ENCODE measurements at places on chromosomes 2 and 18.

- DNase-seq = no peak
These were observed 43.8 kb upstream of the ITPRID2 start for GRCh38 chr2:181847702-181848101.

DNA sequence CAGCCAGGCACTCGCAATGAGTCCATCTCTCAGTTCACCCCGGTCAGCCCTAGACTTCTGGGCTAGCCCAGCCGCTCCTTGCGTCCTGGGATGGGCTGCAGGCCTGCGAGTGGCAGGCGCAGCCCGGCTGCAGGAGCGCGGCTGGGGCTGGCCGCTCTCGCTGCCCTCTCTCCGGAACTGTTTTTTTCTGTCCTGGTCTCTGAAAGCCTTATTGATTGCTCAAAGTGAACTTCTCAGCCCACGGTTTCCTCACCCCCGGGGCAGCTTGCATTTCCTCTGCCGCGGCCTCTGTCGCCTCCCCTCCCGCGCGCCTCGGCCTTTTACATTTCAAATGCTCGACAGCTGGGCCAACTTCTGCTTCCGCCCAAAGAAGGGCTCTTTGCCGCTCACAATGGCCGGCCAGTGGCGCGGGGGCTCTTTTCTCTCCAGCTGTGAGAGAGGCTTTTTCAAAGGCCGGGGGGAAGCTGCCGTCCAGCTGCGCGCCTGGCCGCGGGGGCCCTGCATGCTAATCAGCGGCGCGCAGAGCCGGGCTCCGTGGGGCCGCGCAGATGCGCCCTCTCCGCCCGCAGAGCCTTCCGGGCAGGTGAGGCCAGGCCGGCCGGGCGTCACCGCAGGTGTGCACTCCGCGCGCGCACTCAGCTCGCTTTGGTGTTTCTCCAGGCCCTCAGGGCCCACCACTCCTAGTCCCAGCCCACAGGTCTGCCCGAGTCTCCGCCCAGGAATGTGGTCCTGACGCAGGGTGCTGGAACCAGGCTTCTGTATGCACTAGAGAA lies 513.8 kb downstream of the RNF144A start:
- peak; percentile 41 for DNase-seq

- DNase-seq = no peak
These were observed 45.9 kb downstream of the ITPRID2 start for GRCh38 chr2:181937473-181937872.

- no peak for DNase-seq
These were observed 479 bp downstream of the GPATCH11 start for GRCh38 chr2:37084797-37085196.

DNA sequence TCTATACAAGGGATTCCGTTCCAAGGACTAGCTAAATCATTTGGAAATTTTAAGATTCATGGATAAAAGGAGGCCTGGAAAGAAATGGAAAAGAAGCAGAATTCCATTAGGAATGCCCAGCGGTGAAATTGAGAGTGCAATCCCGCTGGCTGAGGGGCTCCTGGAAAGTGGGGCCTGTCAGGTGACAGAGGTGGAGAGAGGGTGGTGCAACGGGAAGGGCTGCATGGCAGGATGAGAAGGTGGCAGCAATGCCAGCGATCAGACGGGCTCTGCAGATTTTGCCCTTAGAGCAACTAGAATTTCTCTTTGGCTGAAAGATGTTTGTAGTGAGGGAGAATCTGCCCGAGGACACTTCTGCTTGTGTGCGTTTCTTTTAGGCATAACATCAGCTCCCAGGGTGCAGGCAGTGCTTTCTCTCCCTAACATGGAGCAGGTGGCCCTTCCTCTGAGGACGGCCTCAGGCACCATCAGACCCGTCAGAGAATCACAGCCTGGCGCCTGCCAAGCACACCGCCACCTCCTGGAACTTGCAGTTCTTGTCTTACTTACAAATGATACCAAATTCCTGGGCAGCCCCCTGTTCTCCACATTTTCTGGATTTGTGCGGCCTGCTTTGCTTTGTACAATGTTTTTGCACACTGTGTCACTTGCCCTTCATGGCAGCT lies 261.6 kb downstream of the NDUFA10 start:
- no peak for DNase-seq

DNA sequence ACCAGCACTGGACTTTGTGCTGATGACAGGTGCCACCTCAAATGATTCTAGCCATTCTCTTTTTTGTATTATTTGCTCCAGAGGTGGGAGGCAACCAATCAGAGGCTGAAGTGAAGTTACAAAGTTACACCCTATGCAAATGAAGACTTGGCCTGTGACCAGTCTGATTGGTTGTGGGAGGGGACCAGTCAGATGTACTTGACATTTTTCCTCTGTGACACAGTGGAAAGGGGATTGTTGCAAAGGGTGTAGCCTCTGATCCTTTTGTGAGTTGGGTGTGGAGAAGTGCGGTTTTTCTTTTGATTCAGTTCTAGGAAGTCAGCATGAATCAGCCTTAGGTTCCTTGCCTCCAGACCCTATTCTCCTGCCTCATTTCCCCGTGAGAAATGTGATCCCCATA lies 244.0 kb downstream of the ARL6IP6 start:
- no peak for DNase-seq

DNA sequence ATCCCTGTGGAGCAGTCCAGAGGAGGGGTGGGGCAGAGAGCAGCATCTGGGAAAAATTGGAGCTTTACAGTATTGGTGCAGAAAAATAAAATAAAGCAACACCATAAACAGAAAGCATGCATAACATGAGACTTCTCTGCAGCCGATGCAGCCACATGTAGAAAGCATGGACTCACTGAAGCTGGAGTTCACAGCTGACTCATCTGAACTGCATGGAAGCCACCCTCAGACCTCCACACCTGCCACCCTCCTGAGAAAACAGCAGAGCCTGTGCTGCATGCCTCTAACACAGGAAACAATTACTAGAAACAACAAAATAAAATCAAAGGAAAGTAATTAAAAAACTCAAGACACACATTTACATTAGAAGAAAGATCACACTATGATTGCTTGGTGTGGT lies 169.4 kb upstream of the ALKAL2 start:
- no peak for DNase-seq

- DNase-seq = no peak
These were observed 217.7 kb downstream of the HRH4 start for GRCh38 chr18:24678107-24678506.

GRCh38 chr2:118056801-118057200 lies 31.5 kb upstream of the INSIG2 start:
- DNase-seq = no peak

GRCh38 chr18:37230768-37231167 lies 334.8 kb downstream of the CELF4 start:
- DNase-seq = no peak

DNA sequence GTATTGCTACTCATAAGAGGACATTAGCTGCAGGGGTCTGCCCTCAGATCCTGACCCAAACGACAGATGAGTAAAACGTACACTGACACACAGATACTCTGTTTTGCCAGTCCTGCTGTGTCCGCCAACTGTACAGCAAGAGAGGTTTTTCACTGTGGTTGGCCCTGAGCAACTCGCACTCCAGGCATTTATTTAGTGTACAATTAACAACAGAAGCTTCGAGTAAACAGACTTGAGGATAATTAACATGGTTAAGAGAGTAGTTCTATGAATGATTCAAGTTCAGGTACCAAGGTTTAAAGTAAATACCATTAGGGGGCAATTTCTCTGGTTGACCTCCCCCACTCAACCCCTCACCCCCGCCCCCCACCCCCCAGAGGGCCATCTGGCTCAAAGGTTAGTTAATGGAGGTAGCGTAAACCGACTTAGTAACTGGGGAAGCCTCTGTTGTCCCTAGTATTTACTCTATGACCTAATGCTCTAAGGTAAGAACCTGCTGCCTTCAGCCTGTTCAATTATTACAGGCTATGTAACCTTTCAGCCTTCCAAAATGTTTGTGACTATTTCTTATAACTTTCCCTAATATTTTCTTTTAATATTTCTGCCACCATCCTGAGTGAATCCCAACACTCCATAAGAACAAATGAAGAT lies 103.9 kb upstream of the XIRP2 start:
- DNase-seq = no peak

DNA sequence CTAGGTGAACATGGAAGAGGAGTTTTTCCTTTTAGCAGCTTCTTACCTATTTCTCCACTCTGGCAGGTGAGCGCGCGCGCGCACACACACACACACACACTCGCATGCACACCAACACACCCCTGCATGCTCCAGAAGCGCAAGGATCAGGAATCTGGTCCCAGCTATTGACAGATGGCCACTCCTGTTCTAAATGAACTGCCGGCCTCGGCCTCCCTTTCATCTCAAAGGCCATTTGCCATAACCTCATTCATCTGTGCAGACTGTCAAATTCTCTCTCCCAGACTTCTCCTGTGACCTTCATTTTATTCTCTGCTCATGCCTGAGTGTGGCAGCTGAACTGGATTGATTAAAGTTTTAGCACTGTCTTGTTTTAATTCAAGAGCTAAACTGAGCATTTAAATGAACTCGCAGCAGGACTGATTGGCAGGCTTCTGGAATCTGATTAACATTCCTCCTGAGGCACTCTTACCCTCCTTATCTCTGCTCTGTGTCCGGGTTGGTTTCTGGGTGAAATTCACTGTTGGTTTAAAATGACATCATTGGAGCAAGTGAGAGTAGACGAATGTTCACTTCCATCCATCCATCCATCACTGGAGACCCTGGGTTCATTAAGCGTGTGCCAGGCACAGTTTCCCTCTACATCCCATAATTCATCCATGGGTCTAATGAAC lies 58.8 kb downstream of the FECH start:
- DNase-seq = no peak

DNA sequence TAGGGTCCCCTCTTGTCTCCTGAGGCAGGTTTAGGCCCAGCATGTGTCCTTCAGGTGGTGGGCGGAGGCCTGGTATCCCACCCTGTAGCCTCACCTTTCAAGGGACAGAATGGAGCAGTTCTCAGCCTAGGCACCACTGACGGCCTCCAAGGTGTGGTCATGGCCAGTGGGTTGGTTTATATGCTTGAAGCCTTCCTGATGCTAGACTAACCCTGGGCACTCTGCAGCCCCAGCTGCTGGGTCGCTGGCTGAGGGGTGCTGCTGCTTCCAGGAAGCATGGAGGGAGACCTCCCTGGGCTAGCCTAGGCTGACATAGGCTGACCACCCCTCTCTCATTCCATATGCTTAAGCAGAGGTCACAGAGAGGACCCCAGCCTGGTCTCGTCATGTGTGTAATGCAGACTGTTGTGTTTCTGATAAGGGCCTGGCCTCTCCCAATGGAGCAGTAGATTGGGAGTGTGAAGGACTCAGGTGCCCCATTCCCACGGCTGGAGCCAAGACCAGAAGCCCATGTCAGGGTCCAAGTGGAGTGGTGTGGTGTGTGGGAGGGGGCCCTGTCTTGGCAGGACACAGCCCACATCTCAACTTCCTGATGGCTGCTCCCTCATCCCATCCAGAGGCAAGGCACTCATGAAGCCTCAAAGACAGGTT lies 206.6 kb downstream of the DYSF start:
- no peak for DNase-seq

DNA sequence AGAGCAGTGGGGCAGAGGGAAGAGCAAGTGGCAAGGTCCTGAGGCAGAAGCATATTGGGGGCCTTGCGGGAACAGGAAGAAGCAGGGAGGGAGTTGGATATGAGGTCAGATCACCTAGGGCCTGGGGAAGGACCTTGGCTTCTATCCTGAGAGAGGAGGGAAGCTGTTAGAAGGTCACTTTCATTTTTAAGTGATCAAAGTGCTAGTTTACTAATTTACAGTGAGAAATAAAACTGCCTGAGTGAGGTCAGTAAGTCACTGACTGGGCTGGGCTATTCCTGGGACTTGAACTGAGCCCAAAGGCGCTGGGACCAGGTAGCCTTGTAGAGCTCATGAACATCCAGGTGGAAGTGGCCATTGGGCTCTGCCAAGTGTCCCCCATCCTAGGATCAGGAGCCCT lies 76.6 kb upstream of the B3GNT7 start:
- DNase-seq = no peak

GRCh38 chr18:43917520-43917919 lies 640.2 kb upstream of the SYT4 start:
- no peak for DNase-seq

- DNase-seq = no peak
These were observed 41.0 kb upstream of the TAF4B start for GRCh38 chr18:26185267-26185666.

- DNase-seq = no peak
These were observed 140.1 kb downstream of the MAIP1 start for GRCh38 chr2:200095436-200095835.

GRCh38 chr2:219995399-219995798 lies 368.0 kb downstream of the SLC4A3 start:
- DNase-seq = no peak

- DNase-seq = no peak
These were observed 4.3 kb downstream of the MYL12A start for GRCh38 chr18:3251963-3252277.

DNA sequence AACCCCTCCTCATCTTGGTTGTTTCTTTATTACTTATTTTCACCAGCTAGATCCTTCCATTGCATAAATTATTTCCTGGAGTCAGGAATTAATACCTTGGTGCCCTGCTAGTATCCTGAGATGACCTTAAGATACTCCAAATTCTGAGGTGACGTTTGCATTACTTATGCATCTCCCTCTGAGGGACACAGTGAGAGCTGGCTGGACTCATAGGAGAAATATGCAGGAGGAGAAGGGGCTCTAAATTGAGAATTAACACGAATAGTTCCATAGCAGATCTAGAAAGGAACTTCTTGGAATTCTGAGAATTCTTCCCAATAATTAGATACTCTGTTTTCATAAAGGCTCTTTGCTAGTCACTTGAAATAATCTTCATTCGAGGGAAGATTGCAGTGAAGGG lies 310.6 kb upstream of the ZEB2 start:
- DNase-seq = no peak
